Effector memory CD8-positive, alpha-beta T cell (primary cell): ENCODE measurements at places on chromosomes 6 and 20.

DNA sequence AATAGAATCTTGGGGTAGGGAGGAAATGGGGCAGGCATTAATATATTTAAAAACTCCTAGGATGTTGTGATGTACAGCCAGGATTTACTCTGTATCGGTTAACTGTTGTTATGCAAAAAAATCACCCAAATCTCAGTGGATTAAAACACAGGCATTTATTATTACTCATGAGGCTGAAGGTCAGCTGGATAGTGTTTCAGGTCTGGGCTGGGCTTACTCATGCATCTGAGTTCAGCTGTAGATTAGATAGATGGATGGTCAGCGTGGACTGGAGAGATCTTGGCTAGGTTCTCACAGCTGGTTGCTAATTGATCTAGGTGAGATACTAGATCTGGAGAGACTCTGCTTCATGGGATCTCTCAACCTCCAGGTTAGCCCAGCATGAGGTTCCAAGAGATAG is 131.4 kb downstream of the BTBD3 start:
- DNase-seq = no peak

GRCh38 chr6:158264180-158264579 is 48.1 kb upstream of the TULP4 start:
- no peak for DNase-seq

- no peak for DNase-seq
Observed at GRCh38 chr6:92121228-92121627, 1298.1 kb downstream of the EPHA7 start.

GRCh38 chr20:60331688-60332300 is 373.6 kb downstream of the CDH26 start:
- DNase-seq = no peak

DNA sequence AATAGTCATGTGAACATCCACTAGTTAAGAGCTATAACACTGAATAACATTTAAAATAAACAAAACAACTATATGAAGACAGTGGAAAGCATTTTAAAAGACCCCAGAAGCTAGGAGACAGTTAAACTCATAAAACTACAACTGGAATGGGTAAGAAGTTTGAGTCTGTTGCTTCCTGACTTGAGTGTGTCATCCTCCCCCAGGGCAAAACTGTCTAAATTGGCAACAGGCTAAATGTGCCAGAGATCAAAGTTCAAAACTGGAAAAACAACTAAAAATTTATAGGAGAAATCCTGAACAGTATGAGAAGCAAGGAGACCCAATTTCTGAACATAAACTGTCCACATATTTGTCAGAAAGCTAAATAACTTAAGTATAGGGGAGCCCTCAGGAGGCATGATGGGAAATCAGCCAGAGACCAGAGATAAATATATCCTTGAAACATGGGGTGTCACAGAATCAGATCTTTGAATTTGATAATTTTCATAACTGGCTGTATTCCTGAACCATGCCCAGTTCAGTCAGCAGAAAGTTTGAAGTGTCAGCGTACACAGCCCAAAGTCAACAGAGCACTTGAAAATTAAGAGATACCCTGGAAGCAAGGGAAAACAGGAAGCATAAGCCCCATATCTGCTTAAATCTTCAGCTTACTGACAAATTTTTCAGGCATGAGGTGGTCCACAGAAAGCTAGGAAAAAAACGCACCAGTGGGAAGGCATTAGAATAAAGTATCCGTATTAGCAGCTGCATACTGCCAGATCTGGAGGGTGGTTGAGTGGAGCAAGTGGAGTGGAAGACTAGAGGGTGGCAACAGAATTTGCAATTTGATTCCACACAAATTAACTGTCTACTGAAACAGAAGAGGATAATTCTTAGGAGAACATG is 516.1 kb upstream of the MAN1A1 start:
- DNase-seq = no peak

DNA sequence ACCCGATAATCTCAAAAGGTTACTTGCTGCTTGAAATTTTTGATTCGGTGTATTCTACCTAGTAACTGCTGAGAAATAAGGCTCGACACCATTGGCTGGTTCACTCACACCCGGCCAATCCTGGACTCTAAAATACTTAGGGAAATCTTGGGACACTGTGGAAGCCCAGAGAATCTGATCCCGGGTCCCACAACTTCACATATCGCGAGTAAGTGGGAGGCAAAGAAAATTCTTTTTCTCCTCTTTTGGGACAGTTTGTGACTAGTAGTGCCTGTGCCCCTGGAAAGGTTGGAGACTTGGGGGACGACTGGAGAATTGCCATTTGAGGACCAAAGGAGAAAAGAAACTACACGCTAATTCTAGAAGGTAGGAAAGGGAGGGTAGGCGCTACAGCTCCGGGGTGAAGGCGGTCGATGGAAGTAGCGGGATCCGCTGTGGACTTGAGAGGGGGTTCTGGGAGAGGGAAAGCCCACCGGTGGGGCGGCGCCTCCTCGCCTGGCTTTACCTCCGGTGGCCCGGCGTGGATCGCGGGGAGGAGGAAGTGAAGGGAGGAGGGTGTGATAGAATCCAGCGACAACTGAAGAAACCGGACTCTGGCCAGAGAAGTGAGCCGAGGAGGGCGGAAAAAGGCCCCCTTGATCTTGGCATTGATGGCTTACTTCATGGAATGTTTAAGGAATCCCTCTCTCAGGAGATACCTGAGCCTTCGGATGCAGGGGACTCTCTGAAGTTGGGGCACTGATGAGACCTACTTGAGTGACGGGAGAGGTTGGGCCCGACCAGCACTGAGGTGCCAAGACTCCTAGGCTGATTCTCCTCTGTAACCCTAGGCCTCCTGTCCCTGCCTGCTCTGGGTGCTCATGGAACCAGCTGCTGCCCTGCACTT is 18.8 kb upstream of the BTN3A3 start:
- peak; percentile 49 for DNase-seq

DNA sequence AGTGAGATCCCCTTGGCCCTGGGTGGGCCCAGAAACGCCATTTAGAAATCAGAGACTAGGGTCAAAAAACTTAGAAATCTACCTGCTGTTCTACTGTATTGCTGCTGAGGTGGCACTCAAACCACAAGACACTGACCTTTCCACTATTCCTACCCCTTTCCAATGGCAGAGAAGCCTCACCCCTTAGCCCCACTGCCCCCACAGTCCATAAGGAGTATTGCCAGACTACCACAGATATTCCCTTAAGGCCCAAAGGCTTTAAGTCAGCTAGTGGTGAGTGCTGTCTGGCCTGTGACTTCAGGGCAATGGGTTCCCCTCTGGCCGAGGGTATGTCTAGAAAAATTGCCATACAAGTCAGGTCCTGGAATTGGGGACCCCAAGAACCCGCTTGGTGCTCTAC is 656.1 kb downstream of the COL12A1 start:
- DNase-seq = no peak

GRCh38 chr6:74656453-74656852 is 549.4 kb downstream of the COL12A1 start:
- no peak for DNase-seq

- no peak for DNase-seq
Observed at GRCh38 chr6:40349901-40350746, 237.0 kb downstream of the LRFN2 start.

DNA sequence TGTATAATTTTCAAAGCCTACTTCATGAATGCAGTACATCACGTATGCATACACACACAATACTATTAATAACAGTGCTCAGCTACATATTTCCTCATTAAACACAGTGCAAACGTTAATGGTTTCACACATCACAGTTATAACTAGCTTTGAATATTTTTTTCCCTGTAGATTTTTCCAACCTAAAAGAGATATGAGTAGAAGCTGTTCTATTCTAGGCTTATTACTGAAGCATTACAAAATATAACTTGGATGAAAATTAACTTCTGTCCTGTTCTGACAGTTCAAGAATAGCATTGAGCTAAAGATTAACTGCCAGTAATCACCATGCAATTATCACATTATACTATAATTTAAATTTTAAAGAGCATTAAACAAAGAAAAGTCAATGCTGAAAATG is 6.2 kb downstream of the LMBRD1 start:
- DNase-seq = no peak

DNA sequence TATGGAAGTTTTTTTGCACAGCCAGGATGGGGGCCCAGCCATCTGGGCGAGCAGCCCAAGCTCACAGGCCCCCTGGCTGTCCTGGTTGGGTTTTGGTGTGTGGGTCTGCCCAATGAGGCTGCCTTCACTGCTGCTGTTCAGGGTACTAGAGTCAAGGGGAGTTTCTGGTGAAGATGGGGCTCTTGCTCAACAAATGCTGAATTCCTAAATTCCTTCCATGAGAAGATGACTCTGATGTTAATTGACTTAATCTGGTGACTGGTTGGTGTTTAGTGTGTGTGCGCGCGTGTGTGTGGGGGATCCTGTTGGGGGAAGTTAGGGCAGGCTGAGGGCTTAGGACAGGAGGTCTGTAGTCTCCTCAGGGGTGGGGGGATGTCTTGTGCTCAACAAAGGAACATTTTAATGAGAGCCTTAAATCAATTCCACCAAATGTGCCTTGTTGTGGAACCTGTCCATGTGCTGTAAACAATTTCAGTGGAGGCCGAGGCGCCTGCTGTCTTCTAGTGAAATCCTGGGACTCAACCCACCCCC is 1.9 kb downstream of the PTK7 start:
- DNase-seq = no peak

GRCh38 chr20:63087872-63088680 is 81.3 kb upstream of the BHLHE23 start:
- no peak for DNase-seq

DNA sequence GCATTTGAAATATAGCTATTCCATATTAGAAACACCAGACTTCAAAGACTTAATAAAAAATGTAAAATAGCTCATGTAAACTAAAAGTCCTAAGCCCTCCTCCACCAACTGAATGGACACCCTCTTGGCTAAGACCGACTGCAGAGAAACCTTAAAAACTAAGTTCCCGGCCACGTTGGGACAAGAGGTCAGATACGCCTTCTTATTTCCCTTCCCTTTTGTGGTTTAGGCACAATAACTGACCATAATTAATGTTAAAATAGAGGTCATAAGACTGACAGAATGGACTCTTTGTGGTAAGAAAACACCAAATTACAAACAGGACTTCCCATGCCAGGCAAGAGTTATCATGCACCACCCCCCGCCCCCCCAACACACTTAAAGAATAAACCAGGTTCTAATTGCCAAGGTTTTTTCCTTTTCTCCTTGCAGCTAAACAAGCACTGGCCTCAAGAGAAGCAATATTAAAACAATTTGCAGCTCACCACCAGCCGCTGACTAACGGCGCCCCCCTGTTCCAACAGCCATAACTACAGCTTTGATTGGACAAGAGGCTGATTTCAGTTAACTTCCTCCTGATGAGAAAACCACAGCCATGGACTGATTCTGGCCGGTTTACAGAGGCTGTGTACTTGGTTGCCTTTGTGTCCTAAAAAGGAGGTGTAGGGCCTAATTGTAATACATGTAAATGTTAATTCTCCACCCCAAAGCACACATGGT is 10.7 kb upstream of the LAMP5 start:
- DNase-seq = no peak

GRCh38 chr6:37182736-37183590 is 13.0 kb downstream of the PIM1 start:
- DNase-seq = peak; percentile 53

DNA sequence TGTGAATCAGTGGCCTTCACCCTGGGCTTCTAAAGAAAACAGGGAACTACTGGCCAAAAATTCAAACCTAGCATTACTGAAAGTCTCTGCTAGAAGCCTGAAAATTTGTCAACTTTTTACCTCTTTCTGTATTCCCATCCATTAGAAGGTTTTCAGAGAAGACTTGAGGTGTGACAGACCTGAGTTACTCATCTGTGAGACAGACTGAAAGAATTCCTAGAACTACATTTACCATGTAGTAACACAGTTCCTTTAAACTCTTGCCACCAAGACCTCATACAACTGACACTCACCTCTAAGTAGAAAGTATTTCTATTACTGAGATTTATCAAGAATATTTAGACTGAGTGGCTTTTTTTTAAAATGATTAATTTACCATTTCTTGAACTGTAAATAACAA is 4.5 kb downstream of the DPM1 start:
- DNase-seq = no peak

DNA sequence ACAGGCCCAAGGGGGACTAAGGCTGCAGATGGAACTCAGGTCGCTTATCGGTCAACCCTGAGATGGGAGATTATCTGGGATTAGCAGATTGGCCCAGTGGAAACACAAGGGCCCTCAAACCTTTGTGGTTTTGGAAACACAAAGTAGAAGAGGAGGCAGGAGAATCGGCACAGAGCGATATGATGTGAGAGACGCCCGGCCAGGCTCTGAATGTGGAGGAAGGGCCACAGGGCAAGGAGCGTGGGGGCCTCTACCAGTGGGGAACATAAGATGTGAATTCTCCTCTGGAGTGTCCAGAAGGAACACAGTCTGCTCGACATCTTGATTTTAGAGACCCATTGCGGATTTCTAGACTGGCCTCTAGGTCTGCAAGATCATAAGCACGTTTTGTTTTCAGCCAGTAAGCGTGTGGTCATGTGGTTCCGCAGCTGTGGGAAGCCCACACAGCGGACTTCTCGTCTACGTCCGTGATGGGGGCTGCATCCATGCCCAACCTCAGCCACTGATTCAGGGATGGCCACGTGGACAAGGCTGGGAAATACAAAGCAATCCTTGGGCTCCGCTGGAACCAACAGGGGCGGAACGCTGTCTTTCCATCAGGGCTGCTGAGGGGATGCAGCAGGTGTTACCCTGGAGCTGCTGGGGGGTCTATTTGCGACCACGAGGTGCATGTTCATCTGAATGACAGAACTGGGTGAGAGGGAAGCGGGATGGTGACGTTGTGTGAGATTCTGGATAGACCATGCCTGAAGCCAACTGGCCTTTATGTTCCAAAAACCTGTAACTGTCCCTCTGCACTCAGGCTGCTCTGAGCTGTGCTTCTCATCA is 127.6 kb upstream of the PMEPA1 start:
- DNase-seq = no peak

GRCh38 chr6:159826968-159827647 is 27.0 kb downstream of the PNLDC1 start:
- no peak for DNase-seq

GRCh38 chr6:444653-445275 is 53.2 kb downstream of the IRF4 start:
- no peak for DNase-seq

DNA sequence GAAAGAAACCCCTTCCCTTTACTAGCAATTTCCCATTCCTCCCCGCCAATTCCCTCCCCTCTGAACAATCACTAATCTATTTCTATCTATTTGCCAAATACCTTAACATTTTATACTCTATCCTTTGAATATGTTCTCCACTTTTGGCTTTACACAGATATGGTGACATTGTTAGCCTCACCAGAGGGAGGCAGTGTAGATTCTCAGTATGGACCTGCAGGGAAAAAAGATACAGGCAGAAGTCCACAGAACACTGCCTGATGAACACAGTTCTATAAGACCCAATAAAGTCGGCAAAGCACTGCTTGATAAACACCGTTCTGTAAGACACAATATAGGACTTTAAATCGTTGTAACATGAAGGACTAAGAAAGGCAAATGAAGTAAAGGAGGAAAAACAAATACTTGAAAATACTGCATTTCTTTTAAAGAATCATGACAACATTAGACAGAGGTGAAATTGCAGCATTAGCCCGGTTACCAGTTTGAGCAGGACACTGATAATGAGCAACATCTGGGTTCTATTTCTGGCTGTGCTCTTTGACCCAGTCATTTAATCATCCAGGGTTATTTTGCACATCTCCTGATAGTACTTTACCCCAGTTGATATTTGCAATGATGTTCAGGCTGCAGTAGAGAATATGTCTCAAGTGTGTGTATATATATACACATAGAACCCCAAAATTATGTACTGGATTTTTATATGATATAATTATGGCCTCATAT is 296.8 kb downstream of the UTRN start:
- no peak for DNase-seq
